Omental fat pad (tissue), 4 donors: ENCODE measurements at places on chromosomes 5 and 9. TPM values are rescaled to one million over a fixed set of nuclear protein-coding genes. Genes with fewer than 3 reads are reported as not detected.

DNA sequence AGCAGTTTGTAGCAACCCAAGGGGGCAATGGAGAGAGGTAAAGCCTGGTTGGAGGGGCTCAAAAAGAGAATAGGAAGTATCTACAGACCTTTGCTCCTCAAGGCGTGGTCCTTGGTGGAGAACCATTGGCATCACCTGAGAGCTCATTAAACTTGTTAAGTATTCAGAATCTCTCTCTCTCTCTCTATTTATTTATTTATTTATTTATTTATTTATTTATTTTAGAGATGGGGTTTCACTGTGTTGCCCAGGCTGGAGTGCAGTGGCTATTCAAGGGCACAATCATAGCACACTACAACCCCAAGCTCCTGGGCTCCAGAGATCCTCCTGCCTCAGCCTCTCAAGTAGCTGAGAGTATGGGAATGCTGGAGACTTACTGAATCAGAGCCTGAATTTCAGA, 193.1 kb upstream of the ADCY2 start:
- DNase-seq, result no peak

DNA sequence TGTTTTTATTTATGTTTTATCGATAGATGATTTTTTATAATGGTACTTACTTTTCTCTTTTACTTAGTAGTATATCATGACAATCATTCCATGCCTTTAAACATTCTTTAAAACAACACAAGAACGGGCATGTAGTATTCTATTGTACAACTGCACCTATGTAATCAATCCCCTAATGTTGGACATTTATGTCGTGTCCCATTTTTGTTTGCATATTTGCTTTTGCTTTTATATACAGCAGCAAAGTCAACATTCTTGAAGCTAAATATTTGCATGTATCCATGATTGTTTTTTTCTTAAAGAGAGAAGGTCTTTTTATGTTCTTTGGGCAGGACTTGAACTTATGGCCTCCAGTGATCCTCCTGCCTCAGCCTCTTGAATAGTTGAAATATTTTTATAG, 527.0 kb upstream of the CLINT1 start:
- no peak for DNase-seq

DNA sequence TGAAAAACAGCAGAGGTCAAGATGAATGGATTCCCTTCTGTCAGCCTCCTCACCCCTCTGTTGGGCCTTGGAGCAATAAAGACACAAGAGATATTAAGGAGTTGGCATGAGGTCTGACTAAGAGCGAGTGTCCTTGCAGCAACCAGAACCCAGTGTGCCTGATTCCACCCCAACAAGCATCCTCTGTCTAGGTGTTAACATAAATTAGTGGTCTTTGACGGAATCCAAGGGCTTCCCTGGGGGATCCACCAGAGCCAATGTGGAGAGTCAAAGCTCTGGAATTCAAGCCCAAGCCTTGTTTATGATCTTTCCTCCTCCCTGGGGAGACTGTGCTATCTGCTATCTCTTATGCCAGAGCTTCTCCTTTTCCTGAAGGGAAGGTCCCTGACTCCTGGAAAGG, 128.1 kb upstream of the SMIM23 start:
- DNase-seq, result no peak

GRCh38 chr5:43582082-43583005, 20.6 kb upstream of the NNT start:
- DNase-seq, result no peak

Gene SLC23A1
- total RNA-seq, result not detected

DNA sequence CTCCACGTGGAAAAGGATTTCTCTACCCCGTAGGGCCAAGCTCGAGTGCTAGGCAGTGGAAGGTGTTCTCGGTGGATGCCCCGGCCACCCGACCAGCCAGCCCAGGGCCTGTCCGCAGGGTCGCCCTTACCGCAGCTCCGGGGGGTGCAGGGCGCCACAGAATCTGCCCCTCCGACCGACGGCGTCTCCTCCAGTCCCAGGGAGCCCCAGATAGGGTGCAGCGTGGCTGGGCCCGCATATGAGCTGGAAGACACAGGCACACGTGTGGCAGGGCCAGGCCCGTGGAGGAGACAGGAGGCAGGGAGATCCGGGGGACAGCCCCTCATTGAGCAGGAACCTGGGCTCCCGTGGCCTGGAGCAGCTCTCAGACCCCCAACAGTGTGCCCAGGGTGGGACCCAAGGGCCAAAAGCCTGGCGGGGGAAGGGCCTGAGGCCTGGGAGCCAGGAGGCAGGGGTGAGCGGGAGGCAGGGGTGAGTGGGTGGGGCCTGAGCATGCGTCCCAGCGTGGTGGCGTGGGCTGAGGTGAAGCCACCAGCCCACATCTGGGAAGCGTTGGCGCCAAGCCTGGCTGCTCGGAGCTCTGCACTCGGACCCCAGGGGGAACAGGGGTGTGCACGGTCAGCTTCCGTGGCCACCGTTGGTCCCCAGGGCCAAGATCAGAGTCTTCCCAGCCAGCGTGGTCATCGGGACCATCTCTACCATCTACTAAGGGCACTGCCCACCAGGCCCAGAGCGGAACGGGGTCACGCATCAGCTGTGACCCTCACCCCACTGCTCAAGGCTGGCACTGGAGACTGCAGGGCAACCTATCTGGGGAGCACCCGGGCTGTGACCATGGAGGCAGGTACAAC, 22.2 kb downstream of the CCDC187 start:
- no peak for DNase-seq

GRCh38 chr5:77952636-77953212, 176.6 kb upstream of the TBCA start:
- no peak for DNase-seq

Gene CCNI2
- not detected for total RNA-seq

GRCh38 chr5:100600298-100600994, 65.3 kb downstream of the FAM174A start:
- DNase-seq, result no peak

Gene GBA2
- total RNA-seq, result 33.7 TPM

DNA sequence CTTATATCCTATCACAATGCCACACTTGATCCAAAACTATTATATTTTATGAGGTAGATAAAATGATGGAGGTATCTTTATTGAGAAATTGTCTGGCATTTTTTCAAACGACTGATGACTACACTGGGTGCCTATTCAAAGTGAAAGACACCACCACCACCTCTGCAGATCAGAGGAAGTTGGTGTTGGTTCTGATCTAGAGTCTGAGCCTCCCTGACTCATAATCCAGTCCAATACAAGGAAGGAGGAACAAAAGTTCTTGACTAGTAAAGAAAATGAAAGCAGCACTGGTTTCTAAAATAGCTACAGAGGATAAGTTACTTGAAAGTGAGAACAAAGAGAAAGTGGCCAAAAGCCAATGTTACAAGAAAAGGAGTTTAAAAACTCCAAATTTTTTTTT, 139.9 kb downstream of the RFX3 start:
- no peak for DNase-seq

DNA sequence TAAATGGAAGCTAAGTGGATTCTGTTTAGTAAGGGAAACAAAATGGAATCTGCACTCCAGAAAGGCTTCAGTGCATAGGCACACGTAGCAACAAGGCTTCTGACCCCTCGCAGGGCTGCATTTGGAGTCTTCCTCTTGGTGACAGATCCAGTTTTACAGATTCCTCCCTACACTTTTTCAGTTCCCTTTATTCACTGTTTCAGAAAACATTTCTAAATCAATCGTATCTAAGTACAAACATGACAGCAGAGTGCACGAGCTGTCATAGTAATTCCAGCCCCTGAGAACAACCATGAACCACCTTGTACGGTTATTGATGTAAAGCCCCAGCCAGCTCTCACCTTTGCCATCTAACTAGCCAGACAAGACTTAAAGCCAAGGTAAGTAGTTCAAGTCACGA, 491.6 kb downstream of the SEMA5A start:
- DNase-seq, result no peak

DNA sequence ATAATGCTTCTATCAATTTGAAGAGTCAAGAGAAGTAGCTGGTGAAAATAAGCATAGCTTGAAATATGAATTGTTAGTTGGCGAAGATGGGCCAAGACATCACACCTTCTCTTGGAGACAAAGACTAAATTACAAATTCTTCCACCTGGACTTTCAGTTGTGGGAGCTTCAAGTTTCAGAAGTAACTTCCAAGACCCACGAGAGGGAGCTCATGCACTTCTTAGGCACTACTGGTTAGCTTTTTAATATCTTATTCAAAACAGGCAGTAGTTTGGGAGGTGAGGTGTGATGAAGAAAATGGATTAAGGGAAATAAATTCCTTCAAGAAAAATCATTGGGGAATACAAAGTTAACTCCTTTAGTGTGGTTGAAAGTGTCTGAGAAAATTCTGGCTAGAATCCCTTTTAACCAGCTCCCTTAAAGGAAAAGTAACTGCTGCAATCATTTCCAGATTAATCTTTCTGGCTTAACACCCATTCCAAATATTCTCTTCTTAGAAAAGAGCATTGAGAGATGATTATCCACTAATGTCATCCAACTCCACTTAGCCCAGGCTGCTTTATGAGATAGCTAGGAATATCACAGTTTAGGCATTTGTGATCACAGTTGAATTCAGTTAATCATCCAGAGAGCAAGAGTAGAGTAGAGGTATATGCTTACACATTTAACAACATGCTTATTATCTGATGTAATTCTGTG, 139.5 kb upstream of the DMRTA1 start:
- no peak for DNase-seq

Gene IL7R
- 45.8 TPM for total RNA-seq

GRCh38 chr5:168670881-168671575, 91.9 kb upstream of the PANK3 start:
- no peak for DNase-seq

GRCh38 chr9:132609829-132610228, 27.4 kb downstream of the BARHL1 start:
- DNase-seq, result no peak

DNA sequence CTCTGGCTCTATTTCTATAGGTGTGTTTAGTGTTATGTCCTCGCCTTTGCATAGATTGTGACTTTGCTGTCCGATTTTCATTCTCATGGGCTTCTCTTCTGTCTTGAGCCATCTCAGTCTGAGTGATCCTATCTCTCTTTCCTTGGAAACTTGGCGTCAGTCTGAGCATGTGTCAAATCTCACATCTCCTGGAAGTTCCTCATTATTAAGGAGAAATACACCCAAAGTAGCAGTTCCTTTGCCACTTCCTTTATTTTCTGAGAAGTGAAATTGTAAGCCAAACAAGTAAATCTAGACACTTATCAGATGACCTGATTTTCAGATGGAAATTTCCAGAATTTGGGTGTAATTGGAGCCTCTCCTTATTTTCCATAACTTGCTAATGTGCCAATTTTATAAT, 126.9 kb upstream of the ANKH start:
- DNase-seq, result no peak
